ENCODE measurements at places on chromosomes 7 and 10.

- DNase-seq = no peak
These were observed 9.2 kb upstream of the FGFR2 start for GRCh38 chr10:121607310-121608055.

- DNase-seq = no peak
These were observed 23.5 kb downstream of the PFKFB3 start for GRCh38 chr10:6226216-6226615.

- no peak for DNase-seq
These were observed 46.9 kb downstream of the CUZD1 start for GRCh38 chr10:122798704-122799231.

DNA sequence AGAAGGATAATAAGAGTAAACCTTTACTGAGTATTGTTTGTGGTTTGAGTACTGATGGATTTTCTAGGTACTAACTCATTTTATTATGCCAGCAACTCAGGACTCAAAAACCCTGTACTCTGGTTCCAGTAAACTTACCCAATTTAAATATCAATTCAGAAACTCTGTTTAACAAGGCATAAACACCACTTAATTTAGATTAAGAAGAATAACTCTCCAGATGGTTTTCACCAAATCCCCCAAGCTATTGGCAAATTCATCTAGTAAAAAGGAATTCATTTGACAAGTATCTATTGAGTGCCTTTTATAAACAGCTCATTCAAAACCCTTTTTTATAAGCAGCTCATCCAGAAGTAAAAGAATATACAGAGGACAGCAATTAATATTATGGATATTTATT, 572.4 kb downstream of the PHTF2 start:
- no peak for DNase-seq

DNA sequence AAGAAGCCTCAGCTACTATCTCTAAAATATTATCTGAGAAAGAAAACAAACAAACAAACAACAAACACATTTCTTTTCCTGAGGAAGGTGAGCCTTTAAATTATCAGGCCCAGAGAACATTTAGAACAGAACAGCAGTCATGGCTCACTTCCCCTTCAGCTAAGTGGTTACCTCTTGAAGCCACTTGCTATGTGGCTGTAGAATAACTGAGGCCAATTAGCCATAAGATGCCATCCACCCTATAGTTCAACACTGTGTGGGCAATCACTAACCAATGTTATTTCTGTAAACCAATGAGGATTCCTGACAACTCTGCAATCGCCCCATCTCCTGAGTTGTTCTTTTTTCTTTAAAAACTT, 3.7 kb upstream of the UPP1 start:
- no peak for DNase-seq

DNA sequence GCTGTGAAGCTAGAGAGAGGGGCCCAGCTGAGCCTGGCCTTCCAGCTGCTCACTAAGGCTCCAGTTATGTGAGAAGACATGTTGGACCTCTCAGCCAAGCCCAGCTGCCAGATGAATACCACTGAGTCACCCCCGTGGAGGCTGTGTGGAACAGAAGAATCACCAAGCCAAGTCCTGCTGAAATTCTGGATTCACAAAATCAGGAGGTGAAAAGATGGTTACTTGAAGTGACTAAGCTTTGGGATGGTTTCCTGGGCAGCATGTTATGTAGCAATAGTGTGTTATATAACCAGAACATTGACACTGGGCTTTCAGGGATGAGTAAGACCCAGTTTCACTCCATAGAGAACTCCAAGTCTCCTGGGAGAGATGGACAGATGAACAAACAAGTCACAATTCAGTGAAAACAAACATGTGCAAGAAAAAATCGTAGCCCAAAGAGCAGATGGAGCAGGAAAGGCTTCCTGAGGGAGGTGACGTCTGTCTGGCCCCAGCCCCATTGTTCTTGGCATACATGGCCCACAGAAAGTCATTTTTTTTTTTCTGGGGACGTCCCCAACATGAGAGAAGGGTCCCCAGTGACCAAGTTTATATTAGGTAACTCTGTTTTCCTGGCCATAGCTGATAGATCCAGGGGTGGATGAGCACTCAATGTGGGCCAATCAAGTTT, 64.1 kb upstream of the PDZD8 start:
- DNase-seq = no peak

DNA sequence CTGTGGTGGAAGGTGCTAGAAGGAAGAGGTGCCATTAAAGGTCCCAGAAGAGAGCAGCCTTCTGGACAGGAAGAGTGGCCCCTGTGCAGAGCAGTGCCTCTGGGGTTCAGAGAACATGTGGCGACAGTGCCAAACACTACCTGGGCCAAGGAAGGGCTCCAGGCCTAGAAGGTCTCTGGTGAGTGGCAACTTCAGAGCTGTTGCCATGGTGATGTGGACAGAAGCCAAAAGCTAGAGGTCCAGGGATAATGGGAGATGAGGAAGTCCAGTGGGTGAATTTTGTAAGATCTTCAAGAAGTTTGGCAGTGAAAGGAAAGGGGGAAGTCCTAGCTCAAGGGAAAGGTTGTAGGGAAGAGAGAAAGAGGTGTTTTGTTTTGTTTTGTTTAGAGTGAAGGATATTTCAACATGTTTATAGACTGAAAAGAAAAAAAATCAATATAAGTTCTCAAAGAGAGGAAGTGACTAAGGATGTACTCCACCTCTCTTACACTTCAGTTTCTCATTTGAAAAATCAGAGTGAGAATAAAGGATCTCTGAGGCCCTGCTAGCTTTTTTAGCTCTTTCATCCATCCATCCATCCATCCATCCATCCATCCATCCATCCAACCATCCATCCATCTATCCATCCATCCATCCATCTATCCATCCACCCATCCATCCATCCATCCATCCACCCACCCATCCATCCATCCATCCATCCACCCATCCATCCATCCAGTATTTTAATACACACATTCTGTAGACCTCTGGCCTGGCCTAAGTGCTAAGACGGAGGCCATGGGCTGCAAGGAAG, 77.1 kb upstream of the DUSP5 start:
- no peak for DNase-seq

DNA sequence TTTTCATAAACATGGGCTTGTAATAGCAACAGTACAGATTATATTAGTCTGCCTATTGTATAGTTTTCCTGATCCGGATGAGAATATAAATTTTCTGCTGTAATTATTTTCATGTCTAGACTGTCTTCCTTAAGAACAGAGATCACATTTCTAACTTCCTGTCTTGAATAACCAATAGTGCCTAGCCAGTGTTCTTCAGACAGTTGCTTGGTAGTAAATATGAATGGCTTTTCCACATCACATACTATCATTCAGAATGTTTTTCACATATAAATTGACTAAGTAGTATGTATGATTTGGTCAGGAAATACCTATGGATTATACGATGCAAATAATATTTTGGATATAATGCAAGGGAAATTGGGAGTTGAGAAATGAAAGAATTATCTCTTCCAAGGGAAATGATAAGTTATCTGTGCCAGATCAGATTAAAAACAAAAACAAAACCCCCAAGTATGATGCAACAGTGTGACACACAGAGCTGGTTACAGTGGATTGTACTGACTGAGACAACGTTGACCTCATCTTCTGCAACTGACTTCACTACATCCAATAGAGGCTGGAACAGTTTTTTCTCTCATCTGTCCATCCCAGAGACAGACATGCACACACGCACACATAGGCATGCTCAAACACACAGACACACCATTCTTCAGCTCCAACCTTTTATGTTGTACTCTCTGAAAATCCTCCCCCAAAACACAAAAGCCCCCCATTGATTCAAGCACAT, 16.4 kb downstream of the ITGA8 start:
- no peak for DNase-seq

DNA sequence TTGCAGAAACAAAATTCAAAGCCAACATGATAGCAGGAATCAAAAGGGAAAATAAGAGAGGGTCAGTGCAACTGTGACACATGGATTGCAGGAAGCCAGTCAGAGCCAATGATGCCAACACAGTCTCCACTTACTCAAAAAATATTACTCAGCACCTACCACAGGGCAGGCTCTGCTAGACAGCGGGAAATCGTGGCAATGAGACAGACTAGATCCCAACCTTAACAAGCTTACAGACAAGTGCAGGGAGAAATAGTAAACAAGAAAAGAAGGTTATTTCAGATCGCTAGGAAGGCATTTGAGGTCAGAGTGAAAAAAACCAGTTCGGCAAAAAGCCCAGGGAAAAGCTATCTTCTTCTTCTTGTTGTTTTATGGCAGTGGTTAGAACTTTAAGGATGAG, 45.2 kb upstream of the NPFFR1 start:
- no peak for DNase-seq

- no peak for DNase-seq
These were observed 73.0 kb downstream of the UBE3C start for GRCh38 chr7:157211690-157212089.

DNA sequence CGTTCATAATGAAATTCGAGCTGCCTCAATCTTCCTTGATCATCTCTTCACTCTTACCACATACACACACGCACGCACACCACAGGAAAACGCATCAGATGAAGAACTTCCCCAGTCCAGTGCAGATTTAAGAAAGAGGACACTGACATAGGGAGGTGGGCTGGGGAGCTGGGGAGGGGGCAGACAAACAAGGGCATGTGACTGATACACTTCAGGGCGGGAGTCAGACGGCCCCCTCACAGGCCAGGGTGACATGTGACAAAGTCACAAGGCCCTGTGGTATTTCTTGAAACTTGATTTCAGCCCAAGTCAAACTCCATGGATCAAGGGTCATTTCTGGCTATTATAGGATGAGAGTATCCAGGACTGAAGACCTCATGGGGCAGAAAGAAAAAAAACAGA, 82.6 kb downstream of the KCNMA1 start:
- no peak for DNase-seq

DNA sequence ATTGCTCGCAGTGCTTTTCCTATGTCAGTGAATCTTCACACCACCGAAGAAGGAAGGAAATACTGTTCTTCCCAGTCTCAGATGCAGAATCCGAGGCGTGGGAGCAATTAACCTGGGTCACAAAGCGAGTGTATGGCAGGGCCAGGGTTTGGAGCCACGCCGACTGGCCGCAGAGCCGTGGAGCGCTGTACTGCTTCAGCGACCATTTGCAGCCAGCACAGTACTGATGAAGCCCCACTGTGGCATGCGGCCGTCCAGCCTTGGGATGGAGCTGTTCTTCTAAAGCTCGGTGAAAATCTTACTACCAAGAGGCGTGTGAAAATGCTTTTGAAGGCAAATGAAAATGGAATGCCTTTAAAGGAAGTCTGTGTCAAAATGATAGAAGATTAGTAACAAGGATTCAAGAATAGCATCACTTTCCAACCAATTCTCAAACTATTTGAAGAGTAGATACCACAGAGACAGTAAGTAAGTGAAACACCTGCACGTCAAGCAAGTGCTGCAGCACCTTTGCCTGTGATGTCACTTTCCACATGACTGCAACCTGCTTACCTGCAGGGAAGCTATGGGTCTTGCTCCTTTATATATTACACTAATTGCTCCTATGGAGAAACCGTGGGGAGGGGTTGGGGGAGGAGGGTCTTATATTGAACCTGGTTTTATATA, 4.9 kb downstream of the PPP2R2D start:
- DNase-seq = no peak

- DNase-seq = no peak
These were observed 51.2 kb downstream of the SRPK2 start for GRCh38 chr7:105337529-105337928.

- no peak for DNase-seq
These were observed 906.7 kb upstream of the CELF2 start for GRCh38 chr10:10110844-10111490.

GRCh38 chr7:25849500-25850184, 302.4 kb upstream of the NFE2L3 start:
- no peak for DNase-seq

GRCh38 chr7:94605031-94605430, 50.9 kb downstream of the SGCE start:
- no peak for DNase-seq

DNA sequence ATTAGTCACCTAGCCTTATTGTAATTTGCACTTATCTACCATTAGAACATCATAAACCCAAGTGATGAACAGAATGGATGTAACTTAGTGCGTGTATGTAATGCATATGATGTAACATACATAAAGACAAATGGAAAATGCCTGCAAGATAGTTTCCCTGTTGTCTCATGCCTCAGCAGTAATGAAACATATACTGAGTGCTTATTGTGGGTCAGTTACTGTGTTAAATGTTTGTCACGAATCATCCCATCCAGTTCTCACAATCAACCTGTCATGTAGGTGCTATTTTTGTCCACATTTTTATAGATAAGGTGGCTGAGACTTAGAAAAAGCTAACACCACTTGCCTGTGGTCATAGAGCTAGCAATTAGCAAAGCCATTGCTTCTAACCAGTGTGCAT, 350.8 kb downstream of the AUTS2 start:
- no peak for DNase-seq

DNA sequence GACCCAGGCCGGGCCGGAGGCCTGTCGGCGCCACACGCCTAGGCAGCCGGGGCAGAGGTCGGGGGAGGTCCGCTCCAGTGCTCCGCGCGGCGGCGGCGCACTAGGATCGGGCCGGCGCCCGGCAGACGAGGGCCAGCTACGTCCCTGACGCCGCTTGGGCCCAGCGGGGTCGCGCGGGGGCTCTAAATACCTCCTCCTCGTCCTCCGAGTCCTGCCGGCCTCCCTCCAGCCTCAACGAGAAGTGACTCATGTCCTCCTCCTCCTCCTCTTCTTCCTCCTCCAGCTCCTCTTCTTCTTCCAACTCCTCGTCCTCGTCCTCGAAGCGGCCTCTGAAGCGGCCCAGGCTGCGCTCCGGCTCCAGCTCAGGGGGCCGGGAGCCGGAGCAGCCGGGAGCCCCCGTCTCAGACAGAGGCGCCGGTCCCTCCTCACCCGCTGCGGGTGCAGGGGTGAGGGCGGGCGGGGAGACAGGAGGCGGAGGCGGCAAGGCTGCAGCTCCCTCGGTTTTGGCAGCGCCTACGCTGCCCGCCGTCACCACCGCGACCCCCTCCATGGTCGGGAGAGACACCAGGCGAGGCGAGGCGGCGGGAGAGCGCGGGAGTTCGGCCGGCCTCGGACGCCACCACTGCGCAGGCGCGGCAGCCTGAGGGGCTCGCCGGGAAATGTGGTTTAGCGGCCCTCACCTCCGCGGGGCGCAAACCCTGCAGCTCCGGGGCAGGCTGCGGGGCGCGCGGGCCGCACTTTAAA, at the start of gene PCGF6:
Gene PCGF6 (minus strand): TSS at position 624 of the 744 bp plus-strand sequence. CDS start 74 bp downstream, at position 550.
- peak; percentile 75 for DNase-seq

DNA sequence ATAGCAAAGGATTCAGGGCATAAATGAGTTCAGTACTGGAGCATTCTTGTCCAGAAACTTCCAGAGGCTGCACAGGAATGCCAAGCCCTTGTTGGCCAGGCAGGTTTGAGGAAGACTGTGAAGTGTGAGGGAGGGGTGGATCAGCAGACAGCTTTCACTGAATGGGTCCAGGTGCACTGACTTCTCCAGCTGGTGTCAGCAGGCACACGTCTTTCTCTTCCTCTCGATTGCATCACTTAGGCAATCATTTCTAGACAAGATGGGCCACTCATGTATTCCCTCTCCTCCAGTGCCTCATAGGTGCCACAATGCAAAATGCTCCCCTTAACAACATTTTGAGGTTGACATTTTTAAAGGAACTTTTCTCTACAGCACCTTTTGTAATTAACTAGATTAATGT, 15.6 kb upstream of the PLEKHS1 start:
- DNase-seq = no peak

GRCh38 chr7:141290973-141291372, 217.1 kb downstream of the TMEM178B start:
- no peak for DNase-seq
